Naive B cell (primary cell): ENCODE measurements at places on chromosomes 1 and 21.
A peak's percentile ranks its signal among the peaks of the same experiment; 100 is the strongest.

- peaks cover 33% of the 10 kb centered on the region for H3K4me1 ChIP-seq
- no peaks in the 10 kb centered on the region for H3K36me3 ChIP-seq
- no peaks in the 10 kb centered on the region for H3K27me3 ChIP-seq
- H3K27ac ChIP-seq, result peak overlapping the region; percentile 19
Observed at GRCh38 chr1:211579440-211580302, 710 bp upstream of the SLC30A1 start.

DNA sequence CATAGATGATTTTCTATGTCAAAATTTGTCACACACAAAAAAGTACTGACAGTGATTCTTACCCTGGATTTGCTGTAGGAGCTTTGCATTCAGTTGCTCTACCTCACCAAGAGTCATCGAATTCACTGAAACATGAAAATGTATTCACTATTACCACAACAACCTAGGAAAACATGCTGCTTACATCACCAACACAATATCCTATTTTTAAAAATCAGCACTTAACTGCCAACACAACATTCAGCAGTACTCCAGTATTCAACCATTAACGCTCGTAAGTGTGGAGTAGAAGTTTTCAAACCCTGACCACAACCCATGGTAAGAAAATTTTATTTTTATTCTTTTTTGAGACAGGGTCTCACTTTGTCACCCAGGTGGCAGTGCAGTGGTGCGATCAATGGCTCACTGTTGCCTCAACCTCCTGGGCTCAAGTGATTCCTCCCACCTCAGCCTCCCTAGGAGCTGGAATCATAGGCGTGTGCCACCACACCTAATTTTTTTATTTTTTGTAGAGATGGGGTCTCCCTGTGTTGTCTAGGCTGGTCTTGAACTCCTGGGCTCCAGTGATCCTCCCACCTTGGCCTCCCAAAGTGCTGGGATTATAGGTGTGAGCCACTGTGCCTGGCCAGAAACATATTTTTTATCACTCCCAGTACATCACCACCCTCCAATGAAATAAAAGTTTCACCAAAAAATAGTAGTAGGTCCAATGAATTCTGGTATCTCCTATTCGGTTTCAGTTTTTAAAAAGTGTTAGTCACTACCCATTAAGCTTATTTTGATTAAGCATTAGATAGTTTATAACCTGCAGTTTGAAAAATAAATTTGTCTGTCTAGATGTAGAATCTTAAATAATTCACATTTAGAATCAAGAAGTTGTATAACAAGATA is 23.8 kb downstream of the C21orf91 start:
- peaks cover 10% of the 10 kb centered on the region for H3K4me1 ChIP-seq
- H3K4me3 ChIP-seq, result no peak overlapping the region
- H3K36me3 ChIP-seq, result peaks cover 17% of the 10 kb centered on the region
- no peak for DNase-seq
- H3K27ac ChIP-seq, result peak overlapping the region; percentile 11

DNA sequence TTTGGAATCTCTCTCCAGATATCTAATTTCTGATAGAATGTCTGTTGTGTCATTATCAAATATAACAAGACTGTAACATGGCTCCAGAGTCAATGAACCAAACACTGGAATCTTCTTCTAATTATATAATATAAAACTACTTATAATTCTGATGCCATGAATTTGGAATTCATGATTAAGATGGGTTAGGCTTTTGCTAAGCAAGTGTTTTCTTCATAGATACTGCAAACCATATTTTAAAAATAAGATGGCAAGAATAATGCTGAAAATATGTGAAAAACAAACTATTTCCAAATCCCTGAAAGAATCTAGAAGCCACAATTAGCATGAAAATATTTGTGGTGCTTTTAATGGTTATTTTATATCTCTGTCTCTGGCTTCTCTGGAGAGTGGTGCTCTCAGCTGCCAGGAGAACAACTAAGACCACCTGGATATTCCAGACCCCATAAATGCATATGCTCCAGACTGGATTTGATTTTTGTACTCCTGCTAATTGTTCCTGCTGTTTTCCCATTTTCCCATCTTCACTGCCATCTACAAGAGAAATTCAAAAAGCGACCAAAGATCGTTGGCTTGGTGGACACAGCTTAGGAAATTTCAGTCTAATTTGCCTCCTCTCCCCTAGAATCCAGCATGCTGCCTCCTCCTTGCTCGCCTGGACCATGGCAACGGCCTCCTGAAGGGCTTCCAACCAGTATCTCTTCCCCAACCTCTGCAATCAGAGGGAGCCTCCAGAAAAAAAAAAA is 418.9 kb downstream of the SETD4 start:
- no peaks in the 10 kb centered on the region for H3K4me1 ChIP-seq
- DNase-seq, result no peak
- no peak overlapping the region for H3K4me3 ChIP-seq
- no peaks in the 10 kb centered on the region for H3K36me3 ChIP-seq
- H3K27ac ChIP-seq, result no peak overlapping the region
- H3K27me3 ChIP-seq, result peaks cover 29% of the 10 kb centered on the region

- H3K4me3 ChIP-seq, result peak overlapping the region; percentile 39
- H3K27ac ChIP-seq, result no peak overlapping the region
- H3K27me3 ChIP-seq, result no peaks in the 10 kb centered on the region
- H3K36me3 ChIP-seq, result no peaks in the 10 kb centered on the region
- H3K4me1 ChIP-seq, result peaks cover 11% of the 10 kb centered on the region
Observed at GRCh38 chr1:1169429-1170214, 4.1 kb upstream of the TTLL10 start.

- H3K27me3 ChIP-seq, result peaks cover 40% of the 10 kb centered on the region
- H3K4me3 ChIP-seq, result no peak overlapping the region
- DNase-seq, result no peak
Observed at GRCh38 chr1:33420870-33421775, 9.8 kb downstream of the PHC2 start.

DNA sequence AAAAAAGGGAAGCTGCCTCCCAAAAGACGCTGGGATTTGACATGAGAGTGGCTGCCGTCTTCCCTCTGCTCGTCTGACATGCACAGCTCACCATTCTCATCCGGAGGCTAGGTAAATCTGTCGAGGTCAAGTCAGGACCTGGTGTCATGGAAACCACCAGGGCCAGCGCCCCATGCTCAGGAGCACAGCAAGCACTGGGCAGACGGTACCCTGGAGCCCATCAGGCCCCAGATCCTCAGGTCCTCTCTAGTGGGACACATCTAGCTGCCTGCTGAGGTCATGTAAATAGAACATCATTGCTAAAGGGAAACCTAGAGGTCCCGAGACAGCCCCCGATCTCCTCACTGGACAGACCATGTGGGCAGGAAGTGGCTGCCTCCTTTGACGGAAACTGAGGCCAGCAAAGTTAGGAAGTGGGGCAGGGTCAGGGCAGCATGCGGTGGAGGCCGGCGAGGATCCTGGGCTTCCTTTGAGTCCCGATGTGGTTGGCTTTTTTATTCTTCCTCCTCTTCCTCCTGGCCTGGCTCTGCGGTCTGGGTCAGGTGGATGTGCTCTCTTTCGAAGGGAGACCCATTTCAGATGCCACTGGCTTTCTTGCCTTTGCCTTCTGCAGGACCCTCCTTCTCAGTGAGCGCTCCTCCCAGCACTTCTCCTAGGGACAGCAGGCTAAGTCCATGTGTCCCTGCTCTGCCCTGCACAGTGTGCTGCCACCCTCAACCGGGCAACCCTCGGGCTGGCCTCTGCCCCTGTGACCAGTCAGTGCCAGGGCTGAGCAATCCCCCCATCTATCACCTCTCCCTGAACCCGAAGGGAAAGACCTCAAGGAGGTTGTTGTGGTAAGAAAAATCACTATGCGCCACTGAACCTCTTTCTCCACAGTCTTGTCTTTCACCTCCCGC is 5.9 kb downstream of the AGT start:
- H3K27me3 ChIP-seq, result peaks cover 29% of the 10 kb centered on the region
- H3K4me1 ChIP-seq, result peaks cover 2% of the 10 kb centered on the region
- H3K27ac ChIP-seq, result no peak overlapping the region
- no peak for DNase-seq
- H3K36me3 ChIP-seq, result no peaks in the 10 kb centered on the region

DNA sequence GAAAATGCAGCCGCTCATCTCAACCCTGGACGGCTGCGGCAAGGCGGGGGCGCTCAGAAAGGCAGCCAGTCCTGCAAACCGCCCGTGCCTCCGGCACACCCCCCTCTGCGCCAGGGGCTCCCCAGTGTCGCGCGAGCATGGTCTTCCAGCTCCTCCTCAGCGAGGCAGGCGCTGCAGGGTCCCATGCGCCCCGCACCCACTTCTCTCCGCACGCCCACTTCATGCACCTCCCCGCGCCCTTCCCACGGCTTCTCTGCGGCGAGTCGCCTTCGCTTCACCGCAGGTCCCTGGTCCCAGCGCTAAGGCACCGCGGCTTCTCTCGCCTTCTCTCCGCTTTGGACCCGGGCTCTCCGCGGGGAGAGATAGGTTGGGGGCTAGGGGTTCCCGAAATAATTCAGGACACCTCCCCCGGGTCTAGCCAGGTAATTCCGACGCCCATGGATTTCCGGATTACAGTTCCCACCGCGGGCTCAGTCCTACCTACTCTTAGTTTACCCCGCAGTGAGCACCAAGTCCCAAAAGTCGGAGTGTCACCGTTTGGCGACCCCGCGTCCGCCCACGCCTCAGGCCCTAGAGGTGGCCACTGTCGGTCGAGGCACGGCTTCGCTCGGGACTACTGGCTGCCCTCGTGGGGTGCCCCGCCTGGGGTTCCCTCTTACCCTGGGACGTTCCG is 67.5 kb downstream of the SYT2 start:
- no peak for DNase-seq
- no peak overlapping the region for H3K27ac ChIP-seq
- peaks cover 21% of the 10 kb centered on the region for H3K4me1 ChIP-seq
- peaks cover 90% of the 10 kb centered on the region for H3K27me3 ChIP-seq
- no peaks in the 10 kb centered on the region for H3K36me3 ChIP-seq
- peak overlapping the region; percentile 81 for H3K4me3 ChIP-seq

GRCh38 chr21:17577701-17578100 is 35.0 kb downstream of the BTG3 start:
- DNase-seq, result no peak
- no peak overlapping the region for H3K4me3 ChIP-seq
- H3K36me3 ChIP-seq, result no peaks in the 10 kb centered on the region
- no peak overlapping the region for H3K27ac ChIP-seq
- no peaks in the 10 kb centered on the region for H3K4me1 ChIP-seq
- peaks cover 15% of the 10 kb centered on the region for H3K27me3 ChIP-seq

GRCh38 chr21:26011292-26011940 is 159.2 kb downstream of the APP start:
- no peak overlapping the region for H3K4me3 ChIP-seq
- DNase-seq, result no peak
- H3K4me1 ChIP-seq, result no peaks in the 10 kb centered on the region
- H3K27ac ChIP-seq, result no peak overlapping the region
- H3K27me3 ChIP-seq, result no peaks in the 10 kb centered on the region

DNA sequence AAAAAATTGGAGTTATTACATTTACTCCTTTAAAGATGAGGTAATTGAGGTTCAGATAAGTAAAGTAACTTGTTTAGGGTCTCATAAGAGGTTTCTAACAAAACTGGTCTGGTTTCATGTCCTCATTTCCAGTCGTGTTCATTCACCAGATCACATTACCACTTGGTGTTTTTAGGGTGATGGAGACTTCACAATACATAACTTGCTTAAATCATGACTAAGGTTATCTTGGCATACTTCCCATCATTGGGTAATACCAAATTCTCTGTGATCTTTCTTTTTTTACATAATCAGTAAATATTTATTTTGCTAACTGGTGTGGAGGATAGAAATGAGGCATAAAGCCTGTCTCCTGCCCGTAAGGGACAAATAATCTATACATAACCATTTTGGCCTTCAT is 31.6 kb upstream of the RPTN start:
- no peak overlapping the region for H3K4me3 ChIP-seq
- H3K27ac ChIP-seq, result no peak overlapping the region
- peaks cover 15% of the 10 kb centered on the region for H3K27me3 ChIP-seq
- no peak for DNase-seq
- no peaks in the 10 kb centered on the region for H3K36me3 ChIP-seq
- peaks cover 9% of the 10 kb centered on the region for H3K4me1 ChIP-seq

DNA sequence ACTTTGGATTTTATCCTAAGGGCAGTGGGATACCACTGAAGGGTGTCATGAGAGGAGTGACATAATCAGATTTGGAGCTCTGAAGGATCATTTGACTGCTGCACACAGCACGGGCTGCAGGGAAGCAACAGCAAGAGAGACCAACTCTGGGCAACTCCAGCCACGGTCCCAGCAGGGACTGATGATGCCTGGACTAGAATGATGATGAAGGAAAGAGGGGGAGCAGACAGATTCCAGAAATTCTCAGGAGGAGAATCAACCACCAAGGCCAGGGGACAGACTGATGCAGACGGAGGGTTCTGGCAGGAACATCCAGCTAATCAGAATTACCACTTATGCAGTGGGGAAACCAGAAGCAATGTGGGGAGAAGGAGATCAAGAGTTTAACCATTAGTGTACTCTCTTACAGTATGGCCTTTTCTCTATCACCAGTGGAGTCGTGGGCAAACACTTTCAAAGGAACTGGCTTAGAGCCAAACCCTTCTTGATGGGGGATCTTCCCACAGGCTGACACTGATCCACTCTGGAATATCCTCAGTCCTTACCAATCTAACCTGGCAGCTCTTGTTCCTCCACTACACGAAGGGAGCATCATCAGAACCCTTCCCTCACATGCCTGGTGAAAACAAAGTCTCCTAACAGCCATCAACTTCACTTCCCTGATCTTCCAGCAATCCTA is 3.3 kb downstream of the URB1 start:
- no peaks in the 10 kb centered on the region for H3K27me3 ChIP-seq
- no peak overlapping the region for H3K27ac ChIP-seq
- peaks cover 68% of the 10 kb centered on the region for H3K4me1 ChIP-seq

DNA sequence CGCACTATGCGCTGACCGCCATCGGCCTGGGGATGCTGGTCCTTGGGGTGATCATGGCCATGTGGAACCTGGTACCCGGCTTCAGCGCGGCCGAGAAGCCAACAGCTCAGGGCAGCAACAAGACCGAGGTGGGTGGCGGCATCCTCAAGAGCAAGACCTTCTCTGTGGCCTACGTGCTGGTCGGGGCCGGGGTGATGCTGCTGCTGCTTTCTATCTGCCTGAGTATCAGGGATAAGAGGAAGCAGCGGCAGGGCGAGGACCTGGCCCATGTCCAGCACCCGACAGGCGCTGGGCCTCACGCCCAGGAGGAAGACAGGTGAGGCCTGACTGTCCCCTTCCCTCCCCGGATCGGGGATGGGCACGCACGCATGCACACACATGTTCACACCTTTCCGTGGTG is 31.9 kb upstream of the FHAD1 start:
- no peaks in the 10 kb centered on the region for H3K36me3 ChIP-seq
- no peak overlapping the region for H3K27ac ChIP-seq
- no peak overlapping the region for H3K4me3 ChIP-seq
- H3K27me3 ChIP-seq, result peaks cover 24% of the 10 kb centered on the region

DNA sequence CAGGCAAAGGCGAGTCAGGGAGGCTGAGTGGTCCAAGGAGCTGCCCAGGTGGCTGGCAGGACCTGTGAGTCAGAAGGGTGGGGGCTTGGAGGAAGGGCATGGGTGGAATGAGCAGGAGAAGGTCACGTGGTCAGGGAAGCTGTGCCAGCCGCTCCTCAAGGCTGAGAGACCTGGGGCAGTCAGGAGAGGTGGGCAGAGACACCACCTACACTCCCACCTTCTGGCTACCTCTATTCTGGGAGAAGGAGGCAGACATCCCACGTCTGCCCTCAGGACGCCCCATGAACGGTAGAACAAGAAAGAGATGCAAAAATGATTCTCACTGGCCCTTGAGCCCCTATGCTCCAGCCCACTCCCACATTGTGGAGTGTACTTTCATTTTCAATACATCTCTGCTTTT is 151.8 kb upstream of the RAB4A start:
- H3K36me3 ChIP-seq, result peaks cover 13% of the 10 kb centered on the region
- H3K27ac ChIP-seq, result no peak overlapping the region
- peaks cover 6% of the 10 kb centered on the region for H3K27me3 ChIP-seq
- DNase-seq, result no peak
- H3K4me3 ChIP-seq, result no peak overlapping the region

- DNase-seq, result no peak
- no peak overlapping the region for H3K27ac ChIP-seq
- no peaks in the 10 kb centered on the region for H3K36me3 ChIP-seq
- peaks cover 8% of the 10 kb centered on the region for H3K4me1 ChIP-seq
Observed at GRCh38 chr1:94265011-94265422, 27.6 kb upstream of the ARHGAP29 start.
